Activated T-cell treated with anti-CD3 and anti-CD28 coated beads, Interleukin-2, amount 50 U/mL, for 72 hours (primary cell): ENCODE measurements at places on chromosomes 1 and 21. TPM values are rescaled to one million over a fixed set of nuclear protein-coding genes. Genes with fewer than 3 reads are reported as not detected.

GRCh38 chr21:41180752-41181151 lies 12.8 kb downstream of the BACE2 start:
- H3K27me3 ChIP-seq, result peaks cover 18% of the 10 kb centered on the region
- H3K4me3 ChIP-seq, result no peak overlapping the region
- DNase-seq, result no peak
- H3K4me1 ChIP-seq, result no peaks in the 10 kb centered on the region
- H3K27ac ChIP-seq, result no peak overlapping the region
- no peaks in the 10 kb centered on the region for H3K36me3 ChIP-seq

GRCh38 chr1:84301004-84301784 lies at the start of gene SAMD13:
Gene SAMD13, plus strand, starts transcription at chr1:84301708. Its CDS starts 1,527 bp downstream, at chr1:84303235.
- no peak within 1 kb of the TSS for H3K27ac ChIP-seq
- no peaks in the 10 kb centered on the region for H3K36me3 ChIP-seq
- no peaks in the 10 kb centered on the region for H3K27me3 ChIP-seq
- H3K4me1 ChIP-seq, result peaks cover 41% of the 10 kb centered on the region
- peak; percentile 52 for DNase-seq

GRCh38 chr21:15094706-15095105 lies 29.9 kb upstream of the NRIP1 start:
- no peaks in the 10 kb centered on the region for H3K4me1 ChIP-seq
- no peaks in the 10 kb centered on the region for H3K36me3 ChIP-seq
- no peak overlapping the region for H3K4me3 ChIP-seq

- no peak overlapping the region for H3K4me3 ChIP-seq
- H3K4me1 ChIP-seq, result no peaks in the 10 kb centered on the region
- H3K27ac ChIP-seq, result no peak overlapping the region
- DNase-seq, result no peak
Observed at GRCh38 chr1:180781718-180782117, 131.0 kb upstream of the KIAA1614 start.

GRCh38 chr1:76428028-76428427 lies 353.5 kb downstream of the ST6GALNAC3 start:
- H3K36me3 ChIP-seq, result no peaks in the 10 kb centered on the region
- H3K27me3 ChIP-seq, result no peaks in the 10 kb centered on the region
- DNase-seq, result no peak
- no peak overlapping the region for H3K4me3 ChIP-seq
- H3K4me1 ChIP-seq, result no peaks in the 10 kb centered on the region

DNA sequence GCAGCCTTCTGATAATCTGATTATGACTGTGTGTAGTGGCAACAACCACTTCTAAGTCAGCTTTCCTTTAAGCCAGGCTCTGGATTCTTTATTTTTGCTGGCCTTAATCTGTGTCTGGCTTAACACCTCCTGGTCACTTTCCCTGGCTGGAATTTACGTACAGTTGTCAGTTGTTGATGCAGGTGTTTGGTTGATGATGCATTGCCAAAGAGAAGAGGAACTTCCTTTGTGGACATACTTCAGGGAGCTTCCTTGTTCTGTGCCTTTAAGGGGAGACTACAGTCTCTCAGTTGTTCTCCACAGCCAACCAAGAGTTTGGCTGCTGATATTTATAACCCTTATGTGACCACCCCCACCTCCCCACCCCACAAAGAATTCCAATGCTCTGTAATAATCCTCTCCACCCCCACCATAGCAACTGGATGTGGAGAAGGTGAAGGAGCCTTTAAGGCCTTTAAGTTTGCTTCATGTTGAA lies 96.0 kb upstream of the BMP8A start:
- H3K4me3 ChIP-seq, result no peak overlapping the region
- no peaks in the 10 kb centered on the region for H3K27me3 ChIP-seq
- peaks cover 86% of the 10 kb centered on the region for H3K4me1 ChIP-seq

GRCh38 chr1:231106347-231106746 lies 55.5 kb upstream of the TRIM67 start:
- H3K4me3 ChIP-seq, result no peak overlapping the region
- DNase-seq, result no peak
- no peaks in the 10 kb centered on the region for H3K36me3 ChIP-seq
- peaks cover 37% of the 10 kb centered on the region for H3K27me3 ChIP-seq
- no peak overlapping the region for H3K27ac ChIP-seq

- no peaks in the 10 kb centered on the region for H3K36me3 ChIP-seq
- H3K27me3 ChIP-seq, result peaks cover 1% of the 10 kb centered on the region
- H3K4me1 ChIP-seq, result peaks cover 7% of the 10 kb centered on the region
- no peak overlapping the region for H3K4me3 ChIP-seq
- H3K27ac ChIP-seq, result no peak overlapping the region
- no peak for DNase-seq
Observed at GRCh38 chr1:118077331-118078045, 107.5 kb downstream of the SPAG17 start.

- H3K27me3 ChIP-seq, result peaks cover 75% of the 10 kb centered on the region
- peaks cover 3% of the 10 kb centered on the region for H3K36me3 ChIP-seq
- H3K27ac ChIP-seq, result no peak overlapping the region
- peaks cover 20% of the 10 kb centered on the region for H3K4me1 ChIP-seq
Observed at GRCh38 chr1:184385865-184386311, 941 bp upstream of the C1orf21 start.

- H3K36me3 ChIP-seq, result peaks cover 3% of the 10 kb centered on the region
- no peak overlapping the region for H3K4me3 ChIP-seq
- H3K4me1 ChIP-seq, result no peaks in the 10 kb centered on the region
- no peak for DNase-seq
- no peak overlapping the region for H3K27ac ChIP-seq
Observed at GRCh38 chr1:171366085-171366484, 52.1 kb downstream of the FMO4 start.

- H3K4me1 ChIP-seq, result no peaks in the 10 kb centered on the region
- H3K27me3 ChIP-seq, result no peaks in the 10 kb centered on the region
- H3K4me3 ChIP-seq, result no peak overlapping the region
- no peak overlapping the region for H3K27ac ChIP-seq
Observed at GRCh38 chr1:224666078-224666477, 50.0 kb downstream of the CNIH3 start.

GRCh38 chr1:29739176-29739575 lies 502.9 kb downstream of the PTPRU start:
- H3K4me3 ChIP-seq, result no peak overlapping the region
- no peaks in the 10 kb centered on the region for H3K36me3 ChIP-seq
- H3K27ac ChIP-seq, result no peak overlapping the region
- H3K4me1 ChIP-seq, result peaks cover 4% of the 10 kb centered on the region

Gene SPRR3
- total RNA-seq, result not detected

Gene TMEM81
- total RNA-seq, result 5.2 TPM

Gene SPATA17
- not detected for total RNA-seq

Gene ST6GALNAC3
- 0.35 TPM for total RNA-seq

Gene SEMA4A
- 63.7 TPM for total RNA-seq

Gene NR1I3
- not detected for total RNA-seq
